Aorta (tissue), 5 donors: ENCODE measurements at places on chromosomes 7 and 10. TPM values are rescaled to one million over a fixed set of nuclear protein-coding genes. Genes with fewer than 3 reads are reported as not detected.

Gene CLCN1
- not detected for total RNA-seq

Gene ERVW-1
- not detected for total RNA-seq

DNA sequence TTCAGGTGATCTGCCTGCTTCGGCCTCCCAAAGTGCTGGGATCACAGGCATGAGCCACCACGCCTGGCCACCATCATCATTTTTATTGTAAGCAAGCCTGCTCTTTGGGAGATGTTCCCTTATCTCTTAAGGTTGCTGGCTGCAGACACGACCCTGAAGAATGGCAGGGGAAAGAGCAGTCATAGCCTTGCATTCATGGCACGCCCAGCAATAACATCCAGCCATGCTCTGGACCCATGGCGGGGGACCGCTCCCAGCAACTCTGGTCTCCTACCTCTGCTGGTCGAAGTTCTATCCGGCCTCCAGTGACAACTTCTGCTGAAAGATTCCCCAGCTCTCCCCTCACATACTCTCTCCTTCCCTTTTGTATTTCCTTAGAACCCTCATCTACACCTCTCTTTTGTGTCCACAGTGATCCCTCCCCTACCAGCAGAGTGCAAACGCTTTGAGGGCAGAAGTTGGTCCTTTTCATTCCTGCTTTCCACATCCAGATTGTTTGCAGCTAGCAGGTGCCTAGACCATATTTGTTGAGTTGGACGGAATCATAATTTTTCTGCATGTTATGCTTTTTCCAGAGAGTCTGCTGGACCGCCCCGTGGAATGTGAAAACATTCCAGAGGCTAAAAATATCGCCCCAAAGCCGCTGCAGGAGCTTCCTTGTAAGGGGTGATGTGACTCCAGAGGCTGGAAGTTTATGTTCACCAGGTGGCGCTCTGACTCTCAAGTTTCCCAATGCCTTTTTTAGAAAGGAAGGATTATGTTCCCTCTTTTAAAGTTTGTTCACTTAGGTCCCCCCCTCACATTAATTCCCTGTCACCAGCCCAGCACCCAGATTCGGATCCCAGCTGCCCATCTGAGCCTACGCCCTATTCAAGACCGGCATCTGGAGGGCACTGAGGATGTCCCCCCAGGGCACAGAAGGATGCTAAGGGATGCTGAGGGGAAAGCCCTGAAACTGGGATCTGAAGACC lies 4.3 kb upstream of the MARVELD1 start:
- H3K4me3 ChIP-seq, result no peak overlapping the region
- H3K36me3 ChIP-seq, result no peaks in the 10 kb centered on the region
- no peaks in the 10 kb centered on the region for H3K27me3 ChIP-seq
- peak overlapping the region; percentile 69 for H3K27ac ChIP-seq
- DNase-seq, result peak; percentile 89

- H3K4me3 ChIP-seq, result no peak overlapping the region
- DNase-seq, result peak; percentile 81
- H3K36me3 ChIP-seq, result no peaks in the 10 kb centered on the region
Observed at GRCh38 chr7:64541438-64542359, 21.2 kb downstream of the ZNF680 start.

GRCh38 chr7:80635998-80636397 lies 2.4 kb upstream of the CD36 start:
- no peaks in the 10 kb centered on the region for H3K36me3 ChIP-seq
- DNase-seq, result no peak
- H3K27ac ChIP-seq, result no peak overlapping the region

- H3K36me3 ChIP-seq, result peaks cover 7% of the 10 kb centered on the region
- no peak for DNase-seq
- H3K27ac ChIP-seq, result no peak overlapping the region
- no peaks in the 10 kb centered on the region for H3K27me3 ChIP-seq
- H3K4me1 ChIP-seq, result no peaks in the 10 kb centered on the region
Observed at GRCh38 chr10:76883596-76883995, 754.0 kb downstream of the KCNMA1 start.
